ENCODE measurements at places on chromosomes 12 and 14.

DNA sequence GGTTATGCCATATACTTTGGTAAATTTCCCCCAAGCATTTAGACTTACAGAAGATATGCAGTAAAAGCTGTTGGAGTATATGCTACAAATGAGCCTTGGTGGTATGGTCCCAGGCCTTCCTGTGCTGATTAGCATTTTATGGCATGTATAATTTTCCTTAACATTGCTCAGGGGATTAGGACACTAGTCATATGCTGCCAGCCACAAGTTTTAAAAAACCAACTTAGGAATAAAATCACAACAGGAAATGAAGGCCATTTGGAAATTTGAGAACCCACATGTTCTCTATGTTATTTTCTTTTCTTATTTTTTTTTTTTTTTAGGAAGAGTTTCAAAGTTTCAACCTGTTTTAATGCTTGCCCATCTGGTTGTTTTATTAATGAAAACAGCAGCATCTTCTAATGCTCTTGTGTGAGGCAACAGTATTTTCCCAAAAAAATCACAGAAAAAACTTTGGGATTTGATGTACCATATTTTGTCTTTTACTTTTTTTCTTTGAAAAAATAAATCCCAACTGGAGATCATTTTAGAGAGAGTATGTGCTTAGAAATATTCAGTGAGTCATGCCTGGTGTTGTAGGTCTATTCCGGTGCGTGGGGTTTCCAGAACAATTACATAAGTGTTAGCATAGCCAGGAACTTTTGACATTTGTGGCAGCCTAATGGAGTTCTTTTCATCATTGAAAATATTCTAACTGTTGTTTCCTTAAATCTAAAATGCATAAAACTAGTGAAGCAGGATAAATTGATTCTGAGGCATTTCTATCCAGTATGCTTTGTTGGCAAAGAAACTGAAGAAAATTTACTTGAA lies 21.7 kb upstream of the DUSP6 start:
- DNase-seq = no peak

DNA sequence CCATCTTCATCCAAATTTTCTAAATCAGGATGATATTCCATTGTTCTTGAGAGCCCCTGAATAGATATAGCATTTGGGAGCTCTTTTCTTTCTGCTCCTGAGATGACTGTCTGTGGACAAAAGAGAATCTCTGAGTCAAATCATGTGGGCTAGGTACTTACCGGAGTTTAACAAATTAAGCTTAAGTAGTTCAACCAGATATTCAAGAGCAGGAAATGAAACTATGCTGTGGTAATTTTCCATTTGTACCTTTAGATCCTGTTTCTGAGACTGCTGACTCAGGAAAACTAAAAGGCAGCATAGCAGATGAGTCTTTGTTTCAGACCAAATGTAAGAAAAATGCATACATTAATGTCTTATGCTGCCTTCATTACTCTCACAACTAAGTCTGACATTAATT lies at the start of gene CLEC7A:
TSS of gene CLEC7A (minus strand) at position 158 of the 400 bp plus-strand sequence. CDS start at position 41, 117 bp downstream.
- DNase-seq = no peak

GRCh38 chr12:118103201-118103600 lies 610 bp downstream of the VSIG10 start:
- DNase-seq = no peak

GRCh38 chr14:89401241-89401640 lies 15.8 kb downstream of the FOXN3 start:
- DNase-seq = no peak

DNA sequence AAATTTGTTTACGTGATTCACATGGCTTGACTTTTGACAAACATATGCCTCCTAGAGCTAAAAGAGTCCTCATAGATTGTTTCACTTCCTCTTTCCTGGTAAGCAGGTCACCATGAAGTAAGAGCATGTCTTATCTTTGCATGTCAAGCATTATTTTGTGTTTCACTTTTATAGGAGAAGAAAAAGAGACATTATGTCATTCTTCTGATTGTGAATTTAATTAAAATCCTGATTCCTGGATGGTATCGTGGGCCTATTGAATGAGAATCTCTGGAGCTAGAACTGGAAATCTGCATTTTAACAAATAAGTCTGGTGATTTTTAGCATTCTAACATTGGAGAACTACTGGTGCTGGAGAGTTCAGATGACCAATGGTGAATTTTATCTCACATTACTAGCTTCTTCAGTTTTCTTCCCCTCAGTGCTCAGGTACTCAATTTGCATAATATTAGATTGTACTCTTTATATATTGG lies 218.6 kb upstream of the ATP2B1 start:
- no peak for DNase-seq
